Spinal cord (tissue), 10 donors: ENCODE measurements at places on chromosomes 11 and 22.

DNA sequence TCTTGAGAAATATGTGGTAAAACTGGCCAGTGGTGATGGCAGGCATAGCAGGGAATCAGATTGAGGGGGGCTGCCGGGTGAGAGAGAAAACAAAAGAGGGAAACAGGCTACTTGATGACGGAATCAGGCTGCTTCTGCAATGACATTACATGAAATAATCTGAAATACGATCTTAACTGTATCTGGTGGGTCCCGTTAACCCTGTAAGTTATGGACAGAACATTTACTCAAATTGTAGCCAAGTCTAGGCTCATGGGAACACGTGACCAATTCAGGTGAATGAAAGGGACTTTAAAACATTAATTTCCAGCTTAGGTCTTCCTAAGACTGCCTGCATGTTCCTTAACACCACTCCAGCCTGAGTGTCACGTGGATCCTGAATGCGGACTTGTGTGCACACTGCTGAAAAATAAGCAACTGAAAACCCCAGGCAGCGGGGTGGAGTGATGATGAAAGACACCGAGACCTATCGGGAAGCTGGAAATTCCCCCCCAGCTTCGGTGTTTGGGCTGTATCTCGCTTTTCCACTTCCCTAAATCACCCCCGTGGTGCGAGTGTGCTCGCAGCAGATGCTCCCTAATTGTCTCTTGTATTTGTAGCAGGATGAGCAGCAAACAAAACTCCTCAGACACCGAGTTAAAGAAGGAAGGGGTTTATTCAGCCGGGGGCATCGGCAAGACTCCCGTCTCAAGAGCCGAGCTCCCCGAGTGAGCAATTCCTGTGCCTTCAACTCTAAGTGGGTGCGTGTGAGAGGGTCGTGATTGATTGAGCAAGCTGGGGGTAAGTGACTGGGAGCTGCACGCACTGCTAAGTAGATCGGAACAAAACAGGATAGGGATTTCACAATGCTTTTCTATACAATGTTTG lies 145.0 kb upstream of the GRK3 start:
- peak; percentile 88 for DNase-seq

DNA sequence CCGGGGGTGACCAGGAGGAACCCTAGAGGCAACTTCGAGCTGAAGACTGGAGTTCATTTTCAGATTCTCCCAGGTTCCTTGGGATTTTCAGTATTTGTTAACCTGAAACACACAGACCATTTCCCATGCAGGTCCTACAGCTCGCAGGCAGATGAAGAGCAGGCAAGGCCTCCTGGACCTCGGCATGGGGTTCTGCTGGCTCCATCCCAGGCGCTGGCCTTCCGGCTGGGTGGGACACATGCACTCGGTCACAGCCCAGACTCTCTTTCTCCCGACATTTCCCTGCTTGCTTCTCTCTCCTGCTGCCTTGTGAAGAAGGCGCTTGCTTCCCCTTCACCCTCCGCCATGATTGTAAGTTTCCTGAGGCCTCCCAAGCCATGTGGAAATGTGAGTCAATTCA lies 15.4 kb upstream of the TTLL12 start:
- no peak for DNase-seq

GRCh38 chr11:32881286-32881685 lies 11.3 kb upstream of the QSER1 start:
- no peak for DNase-seq

DNA sequence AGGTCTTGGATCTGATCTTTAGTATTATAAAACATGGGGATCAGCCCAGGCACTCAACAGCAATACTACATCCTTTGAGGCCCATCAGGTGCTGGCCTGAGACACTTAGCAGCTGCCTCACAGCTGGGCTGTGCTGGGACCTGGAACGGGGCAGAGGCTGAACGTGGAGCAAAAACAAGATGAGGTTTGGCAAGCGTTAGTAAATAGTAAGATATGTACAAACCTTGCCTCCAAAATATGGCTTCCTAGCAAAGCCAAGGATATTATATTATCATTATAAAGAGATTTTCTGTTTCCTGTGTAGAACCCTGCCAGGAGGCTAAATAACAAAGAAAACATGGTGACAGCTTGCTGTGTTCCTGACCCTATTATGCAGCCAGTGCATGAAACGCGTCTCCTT lies 60.0 kb upstream of the SPON1 start:
- no peak for DNase-seq

DNA sequence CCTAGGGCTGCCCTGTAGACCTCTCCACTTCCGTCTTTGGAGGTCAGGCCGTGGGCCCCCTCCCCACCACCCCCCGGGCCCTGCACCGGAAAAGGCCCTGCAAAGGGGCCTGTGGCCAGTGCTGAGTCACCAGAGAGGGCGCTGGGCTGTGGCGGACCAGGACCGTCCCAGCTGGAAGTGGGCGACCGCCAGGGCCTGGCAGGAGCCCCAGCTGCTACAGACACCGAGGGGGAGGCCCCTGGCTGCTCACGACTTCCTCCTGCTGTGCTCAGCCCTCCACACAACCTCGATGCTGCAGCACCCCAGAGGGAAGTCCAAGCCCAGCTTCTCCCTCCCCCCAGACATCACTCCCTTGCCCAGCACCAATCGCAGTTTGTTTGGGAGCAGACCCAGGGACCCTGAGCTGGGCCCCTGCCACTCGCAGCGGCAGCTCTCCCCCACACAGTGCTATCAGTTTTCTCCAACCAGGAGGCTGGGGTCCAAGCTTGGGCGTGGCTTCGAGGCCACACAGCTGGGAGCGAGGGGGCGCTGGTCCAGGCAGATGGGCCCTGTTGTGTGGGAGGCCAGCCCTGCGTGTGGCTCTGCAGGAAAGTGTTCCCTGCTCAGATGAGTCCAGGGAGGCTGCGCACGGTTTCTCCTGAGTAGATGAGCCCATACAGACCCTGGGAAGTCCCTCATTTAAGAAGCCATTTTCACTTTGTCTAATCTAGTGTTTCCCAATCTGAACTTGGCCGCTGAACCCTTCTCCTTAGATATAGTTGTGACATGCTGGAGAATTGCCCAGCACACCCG lies 5.6 kb upstream of the SH3BP1 start:
- no peak for DNase-seq

DNA sequence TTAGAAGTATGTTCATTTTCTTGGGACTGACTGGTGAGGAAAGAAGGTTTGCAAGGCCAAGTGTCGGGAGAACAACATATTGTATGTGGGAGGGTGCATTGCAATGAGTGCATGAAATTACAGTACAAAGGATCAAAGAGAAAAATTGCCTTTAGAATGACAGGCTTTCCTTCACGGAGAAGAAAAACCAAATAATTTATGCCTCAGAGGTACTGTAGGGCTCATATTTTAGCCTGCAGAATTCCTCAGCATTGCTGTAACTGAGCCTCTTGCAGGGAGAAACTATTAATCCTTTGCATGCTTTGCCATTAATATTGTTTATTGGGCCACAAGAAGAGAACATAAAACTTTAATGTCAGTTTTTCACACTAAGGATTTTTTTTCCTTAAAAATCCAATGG lies 60.1 kb downstream of the LRRC4C start:
- DNase-seq: no peak

DNA sequence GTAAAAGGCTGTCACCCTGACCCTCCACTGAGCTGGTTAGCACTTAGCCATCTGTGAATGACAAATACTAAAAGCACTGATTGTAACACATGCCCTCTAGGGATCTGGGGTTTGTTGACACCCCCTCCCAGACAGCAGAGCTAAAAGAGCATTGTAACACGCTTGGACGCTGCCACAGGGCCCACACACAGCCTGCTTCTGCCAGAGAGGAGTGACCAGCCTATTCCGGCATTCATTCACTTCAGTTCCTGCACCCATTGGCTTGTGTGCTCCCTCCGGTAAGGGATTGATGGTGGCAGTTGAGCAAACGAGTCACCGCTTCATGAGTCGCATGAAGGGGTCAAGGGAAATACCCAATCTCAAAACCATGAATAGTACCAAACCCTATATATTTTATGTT lies 15.8 kb downstream of the OR10D3 start:
- DNase-seq: no peak
